Occipital lobe (tissue), 3 donors: ENCODE measurements at places on chromosomes 6 and 20.

DNA sequence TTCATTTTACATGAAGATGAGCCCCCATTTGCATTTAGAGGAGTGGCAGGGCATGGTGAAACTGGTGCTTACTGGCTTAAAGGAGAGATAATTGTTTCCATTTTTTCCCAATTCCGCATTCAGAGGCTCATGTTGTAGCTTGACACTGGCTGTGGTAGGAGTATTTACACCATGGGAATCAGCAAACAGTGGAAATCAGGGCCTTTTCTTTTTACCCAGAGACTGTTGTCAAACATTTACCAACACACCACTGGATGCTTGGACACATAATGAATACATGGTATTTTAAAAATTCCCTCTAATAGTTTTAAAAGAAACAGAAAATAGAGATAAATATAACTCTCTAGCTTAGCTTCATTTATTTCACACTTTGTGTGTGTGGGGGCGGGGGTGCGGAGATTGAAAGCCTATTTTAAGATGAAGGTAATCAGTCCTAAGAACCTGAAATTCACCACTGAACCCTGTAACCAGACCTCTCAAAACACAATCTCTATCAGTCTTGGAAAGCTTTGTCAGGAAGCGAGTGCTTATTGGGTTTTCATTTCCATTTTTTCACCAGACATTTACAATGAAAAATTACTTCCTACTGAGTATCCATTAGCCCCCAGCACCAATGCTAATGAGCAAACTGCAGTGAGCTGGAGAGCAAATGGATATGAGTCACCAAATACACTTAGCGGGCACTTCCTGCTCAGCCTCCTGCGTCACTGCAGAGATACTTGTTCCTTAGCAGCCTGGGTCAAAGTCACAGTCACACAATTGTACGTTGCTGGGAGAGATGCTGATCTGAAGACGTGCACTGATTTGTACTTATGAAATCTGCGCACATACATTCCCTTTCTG, 532.0 kb downstream of the BCKDHB start:
- no peak for DNase-seq

DNA sequence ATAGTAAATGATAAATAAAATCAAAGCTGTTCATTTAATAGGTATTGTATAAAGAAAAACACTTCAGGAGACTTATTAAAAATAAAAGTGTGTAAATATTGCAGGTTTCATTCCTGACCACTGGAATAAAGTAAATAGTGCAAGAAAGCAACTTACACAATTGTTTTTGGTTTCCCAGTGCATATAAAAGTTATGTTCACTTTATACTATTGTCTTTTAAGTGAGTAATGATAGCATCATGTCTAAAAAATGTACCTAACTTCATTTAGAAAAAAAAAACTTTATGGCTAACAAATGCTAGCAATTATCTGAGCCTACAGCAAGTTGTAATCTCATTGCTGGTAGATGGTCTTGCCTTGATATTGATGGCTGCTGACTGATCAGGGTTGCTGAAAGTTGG, 726.6 kb upstream of the POU3F2 start:
- DNase-seq: no peak

DNA sequence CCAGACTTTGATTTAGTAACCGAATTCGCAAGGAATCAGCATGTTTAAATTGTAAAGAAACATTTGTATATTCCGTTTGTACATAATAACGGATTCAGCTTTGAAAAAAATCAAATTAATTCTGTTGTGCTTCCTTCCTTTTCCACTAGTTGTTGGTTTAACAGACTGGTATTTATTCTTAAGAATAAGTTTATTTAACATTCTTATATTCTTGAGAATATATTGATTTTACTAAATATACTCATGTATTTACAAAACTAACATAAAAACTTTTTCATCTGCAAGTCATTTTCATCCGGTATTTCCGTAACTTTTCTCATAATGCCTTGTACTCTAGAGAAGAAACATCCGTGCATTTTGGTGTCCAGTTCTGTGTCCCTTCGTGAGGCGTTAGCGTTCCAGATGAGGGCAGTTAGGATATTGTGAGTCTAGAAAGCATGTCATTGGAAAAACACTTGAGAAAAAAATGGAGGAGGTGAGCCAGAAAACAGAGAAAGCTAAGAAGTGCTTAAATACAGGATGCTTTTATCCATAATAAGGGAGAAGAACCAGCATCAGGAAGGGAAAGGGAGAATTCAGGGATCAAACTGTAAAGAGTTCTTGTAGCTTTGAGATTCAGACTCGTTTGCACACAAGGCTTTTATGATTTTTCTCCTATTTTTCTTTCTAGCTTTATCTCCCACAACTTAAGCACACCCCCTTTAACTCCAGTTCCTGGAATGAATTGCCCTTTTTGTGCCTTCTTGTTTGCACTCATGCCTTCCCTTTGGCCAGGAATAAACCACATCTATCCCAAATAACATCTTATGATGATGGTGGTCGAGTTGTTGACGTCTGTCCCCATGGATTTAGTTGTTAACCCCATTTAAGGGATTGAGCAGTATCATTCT, 1.8 kb downstream of the WRNIP1 start:
- no peak for DNase-seq

DNA sequence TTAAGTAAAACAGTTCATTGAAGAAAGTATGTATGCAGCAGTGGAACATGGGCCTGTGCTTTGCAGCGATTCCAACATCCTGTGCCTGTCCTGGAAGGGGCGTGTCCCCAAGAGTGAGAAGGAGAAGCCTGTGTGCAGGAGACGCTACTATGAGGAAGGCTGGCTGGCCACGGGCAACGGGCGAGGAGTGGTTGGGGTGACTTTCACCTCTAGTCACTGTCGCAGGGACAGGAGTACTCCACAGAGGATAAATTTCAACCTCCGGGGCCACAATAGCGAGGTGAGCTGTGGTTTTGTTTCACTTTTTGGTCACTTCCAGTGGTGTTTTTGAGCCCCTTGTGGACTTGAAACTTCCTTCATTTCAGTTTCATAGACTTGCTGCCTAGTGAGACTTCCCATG, 1.7 kb downstream of the TULP4 start:
- no peak for DNase-seq
